ENCODE measurements at places on chromosomes 13 and 19.

- no peak for DNase-seq
Measured at GRCh38 chr13:71638751-71639150, 228.3 kb downstream of the DACH1 start.

DNA sequence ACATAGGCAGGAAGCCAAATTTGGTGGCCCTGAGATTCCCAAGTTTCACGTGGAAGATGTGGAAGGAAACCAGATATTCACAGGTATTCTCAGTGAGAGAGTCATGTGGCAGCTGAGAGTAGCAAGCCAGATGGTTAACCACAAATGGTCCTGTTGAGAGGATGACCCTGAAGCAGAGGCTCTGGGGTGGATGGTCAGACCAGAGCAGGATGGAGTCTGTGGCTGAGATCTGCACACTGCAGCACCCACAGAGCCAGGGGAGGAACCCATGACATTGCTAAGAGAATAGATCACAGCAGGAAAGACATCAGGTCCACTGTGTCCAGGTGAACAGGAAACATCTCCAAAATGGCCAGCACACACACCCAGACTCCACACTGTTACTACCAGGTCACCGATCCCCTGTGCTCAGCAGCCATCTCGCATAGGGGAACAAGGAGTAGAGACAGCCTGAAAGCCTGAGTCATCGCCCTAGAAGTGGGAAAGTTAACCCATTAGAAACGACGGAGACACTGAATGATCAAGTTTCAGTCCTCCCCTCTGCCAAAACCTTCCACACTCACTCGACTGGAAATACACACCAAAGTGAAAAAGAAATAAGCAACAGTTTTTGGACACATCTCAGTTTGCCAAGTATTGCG is 160.0 kb downstream of the RBM26 start:
- DNase-seq = no peak

- DNase-seq = peak; percentile 38
Measured at GRCh38 chr13:46492946-46493345, 60.0 kb upstream of the LRCH1 start.

GRCh38 chr13:36850790-36851438 is 31.9 kb downstream of the RFXAP start:
- no peak for DNase-seq

DNA sequence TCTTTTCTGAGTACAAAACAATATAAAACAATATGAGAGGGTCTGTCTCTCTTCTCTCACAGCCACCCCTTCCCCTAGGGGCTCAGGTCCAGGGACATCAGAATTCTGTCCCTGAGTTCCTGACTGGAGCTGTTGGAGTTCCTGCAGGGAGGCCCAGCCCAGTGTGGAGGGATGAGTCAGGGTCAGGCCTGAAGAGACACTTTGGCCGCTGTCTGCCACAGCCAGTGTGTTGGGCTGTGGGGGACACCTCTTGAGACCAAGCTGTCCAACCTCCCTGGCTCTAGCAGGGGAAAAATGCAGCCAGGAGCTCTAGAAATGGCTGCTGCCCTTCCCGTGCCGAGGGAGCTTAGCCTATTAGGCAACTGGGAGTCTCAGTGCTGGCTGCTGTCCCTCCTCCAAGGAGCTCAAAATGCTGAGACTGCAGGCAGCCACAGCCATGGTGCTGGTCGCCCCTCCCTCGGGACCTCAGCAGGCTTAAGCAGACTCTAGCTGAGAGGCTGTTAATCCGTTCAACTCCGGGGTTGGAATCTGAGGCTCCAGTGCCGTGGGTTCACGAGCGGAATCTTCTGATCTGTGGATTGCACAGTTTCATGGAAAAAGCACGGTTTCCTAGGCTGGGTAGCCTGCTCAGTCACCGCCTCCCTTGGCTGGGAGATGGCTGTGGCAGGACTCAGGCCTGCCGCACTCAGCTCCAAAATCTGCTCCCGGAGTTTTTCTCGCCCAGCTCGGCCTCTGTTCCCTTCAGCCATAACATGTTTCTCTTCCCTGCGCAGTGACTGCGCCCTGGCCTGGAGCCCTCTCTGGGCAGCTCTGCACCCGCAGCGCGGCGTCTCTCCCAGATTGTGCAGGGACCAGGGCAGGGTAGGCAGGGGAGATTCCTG is 3.8 kb upstream of the ZNF626 start:
- peak; percentile 35 for DNase-seq

- no peak for DNase-seq
Measured at GRCh38 chr13:78306519-78307206, 296.7 kb downstream of the POU4F1 start.

- no peak for DNase-seq
Measured at GRCh38 chr19:46555628-46556280, 45.4 kb upstream of the CALM3 start.

- DNase-seq = peak; percentile 30
Measured at GRCh38 chr13:33205804-33206221, 79.7 kb downstream of the STARD13 start.

Data from iPS-NIHi11 (cell line).